A673 (cell line): ENCODE measurements at places on chromosomes 16 and 17. TPM values are rescaled to one million over a fixed set of nuclear protein-coding genes. Genes with fewer than 3 reads are reported as not detected.

The KCNJ18 gene
- not detected in 2 replicates for total RNA-seq

The CCL7 gene
- not detected in 2 replicates for total RNA-seq

The ABAT gene
- total RNA-seq, result 6.9 and 8.6 TPM in 2 replicates

The ANKRD40CL gene
- not detected in 2 replicates for total RNA-seq

The TMEM107 gene
- 19.4 and 25.3 TPM in 2 replicates for total RNA-seq

The KRTAP1-5 gene
- not detected in 2 replicates for total RNA-seq

The HS3ST2 gene
- 0.24 TPM in 1 of 2 replicates, not detected in the other for total RNA-seq

The GRIN2C gene
- total RNA-seq, result 0.09 and 0.24 TPM in 2 replicates

The CHST5 gene
- 0.33 and 0.54 TPM in 2 replicates for total RNA-seq

The DNAI2 gene
- not detected in 2 replicates for total RNA-seq

The SLC52A1 gene
- not detected in 2 replicates for total RNA-seq

The AURKB gene
- 209 and 230 TPM in 2 replicates for total RNA-seq

The ITGAL gene
- total RNA-seq, result not detected in 2 replicates

The LRRC37B gene
- total RNA-seq, result 14.2 and 21.2 TPM in 2 replicates

The HMOX2 gene
- 59.4 and 63.0 TPM in 2 replicates for total RNA-seq

The SCN4A gene
- total RNA-seq, result 0.56 and 0.79 TPM in 2 replicates

The SLC5A10 gene
- total RNA-seq, result not detected in 2 replicates

The LPCAT2 gene
- 8.2 and 11.6 TPM in 2 replicates for total RNA-seq

The KCTD19 gene
- total RNA-seq, result 0.32 TPM in 1 of 2 replicates, not detected in the other

The CCDC200 gene
- not detected in 2 replicates for total RNA-seq

The PRM3 gene
- total RNA-seq, result not detected in 2 replicates

The MYL4 gene
- total RNA-seq, result not detected in 2 replicates

The DDX52 gene
- total RNA-seq, result 27.7 TPM in 2 replicates

The TMEM92 gene
- 0.19 TPM in 1 of 2 replicates, not detected in the other for total RNA-seq

The PIRT gene
- not detected in 2 replicates for total RNA-seq

The ZNF597 gene
- 2.4 and 2.8 TPM in 2 replicates for total RNA-seq

The IL17C gene
- 0.28 TPM in 1 of 2 replicates, not detected in the other for total RNA-seq

The EEF2K gene
- total RNA-seq, result 14.3 and 18.4 TPM in 2 replicates

The CFAP97D1 gene
- not detected in 2 replicates for total RNA-seq

The RUNDC3A gene
- 0.56 and 1.2 TPM in 2 replicates for total RNA-seq

The APOBR gene
- not detected in 2 replicates for total RNA-seq

The KRT36 gene
- total RNA-seq, result not detected in 2 replicates

The PLCG2 gene
- 5.6 and 9.6 TPM in 2 replicates for total RNA-seq

The KRT16 gene
- total RNA-seq, result not detected in 2 replicates

The UTP18 gene
- total RNA-seq, result 96.5 and 107 TPM in 2 replicates

The C17orf50 gene
- not detected in 2 replicates for total RNA-seq

The KRTAP9-3 gene
- total RNA-seq, result not detected in 2 replicates

The CACNG5 gene
- 0.88 and 3.1 TPM in 2 replicates for total RNA-seq

The CBX4 gene
- 42.6 and 45.5 TPM in 2 replicates for total RNA-seq

The KRTAP1-1 gene
- total RNA-seq, result not detected in 2 replicates

The SCIMP gene
- not detected in 2 replicates for total RNA-seq

The EFCAB5 gene
- 2.6 and 2.8 TPM in 2 replicates for total RNA-seq

The MAP3K3 gene
- total RNA-seq, result 25.9 and 27.8 TPM in 2 replicates

The FGF11 gene
- 18.2 and 24.6 TPM in 2 replicates for total RNA-seq

The SLC16A11 gene
- 0.47 and 1.3 TPM in 2 replicates for total RNA-seq
